ENCODE measurements at places on chromosomes 12 and 14.

DNA sequence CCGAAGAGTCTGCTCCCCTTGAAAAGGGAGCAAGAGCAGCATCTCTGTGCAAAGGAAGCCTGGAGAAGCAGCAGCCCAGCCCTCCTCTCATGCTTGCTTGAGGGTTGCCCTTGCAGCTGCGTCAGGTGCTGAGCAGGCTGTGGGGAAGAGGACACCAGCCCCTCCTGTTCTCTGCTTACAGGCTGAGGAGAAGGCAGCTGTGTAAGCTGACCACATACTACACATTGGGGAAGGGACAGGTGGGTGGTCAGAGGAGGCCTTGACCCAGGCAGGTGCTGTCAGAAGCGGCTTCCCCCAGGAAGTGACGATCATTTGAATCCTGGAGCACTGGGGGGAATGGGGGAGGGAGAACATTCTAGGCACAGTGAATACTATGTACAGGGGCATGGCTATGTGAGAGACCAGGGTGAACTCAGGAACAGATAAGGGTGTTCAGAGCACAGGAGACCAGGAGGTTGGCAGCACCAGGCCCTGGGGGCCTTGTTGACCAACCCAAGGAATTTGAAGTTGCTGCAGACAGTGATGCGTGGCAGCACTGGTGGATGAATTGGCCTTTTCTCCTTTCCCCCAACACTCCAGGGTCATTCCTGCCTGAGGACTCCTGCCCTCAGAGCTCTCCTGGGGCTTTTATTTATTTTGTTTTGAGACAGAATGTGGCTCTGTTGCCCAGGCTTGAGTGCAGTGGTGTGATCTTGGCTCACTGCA, 2.7 kb upstream of the KLC1 start:
- DNase-seq, result no peak
- H3K27me3 ChIP-seq, result no peaks in the 10 kb centered on the region
- H3K36me3 ChIP-seq, result peaks cover under 1% of the 10 kb centered on the region
- H3K27ac ChIP-seq, result no peak overlapping the region

DNA sequence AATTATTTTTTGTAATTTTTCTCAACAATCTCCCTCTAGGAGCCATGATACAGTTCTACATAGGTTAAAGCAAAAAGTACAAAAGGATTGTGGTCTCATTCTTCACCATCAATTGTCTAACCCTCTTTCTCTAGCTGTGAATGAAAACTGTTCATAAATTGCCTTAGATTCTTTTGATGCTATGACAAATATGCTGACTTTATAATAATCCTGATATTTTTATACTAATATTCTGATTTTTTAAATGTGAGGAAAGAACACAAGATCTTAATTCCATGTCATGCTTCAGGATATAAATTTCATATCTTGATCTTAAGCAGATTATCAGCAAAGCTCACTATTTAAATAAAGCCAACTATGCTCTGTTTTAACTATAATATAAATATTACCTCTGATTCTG, 75.4 kb downstream of the KIF21A start:
- DNase-seq, result no peak
- H3K27me3 ChIP-seq, result no peaks in the 10 kb centered on the region

DNA sequence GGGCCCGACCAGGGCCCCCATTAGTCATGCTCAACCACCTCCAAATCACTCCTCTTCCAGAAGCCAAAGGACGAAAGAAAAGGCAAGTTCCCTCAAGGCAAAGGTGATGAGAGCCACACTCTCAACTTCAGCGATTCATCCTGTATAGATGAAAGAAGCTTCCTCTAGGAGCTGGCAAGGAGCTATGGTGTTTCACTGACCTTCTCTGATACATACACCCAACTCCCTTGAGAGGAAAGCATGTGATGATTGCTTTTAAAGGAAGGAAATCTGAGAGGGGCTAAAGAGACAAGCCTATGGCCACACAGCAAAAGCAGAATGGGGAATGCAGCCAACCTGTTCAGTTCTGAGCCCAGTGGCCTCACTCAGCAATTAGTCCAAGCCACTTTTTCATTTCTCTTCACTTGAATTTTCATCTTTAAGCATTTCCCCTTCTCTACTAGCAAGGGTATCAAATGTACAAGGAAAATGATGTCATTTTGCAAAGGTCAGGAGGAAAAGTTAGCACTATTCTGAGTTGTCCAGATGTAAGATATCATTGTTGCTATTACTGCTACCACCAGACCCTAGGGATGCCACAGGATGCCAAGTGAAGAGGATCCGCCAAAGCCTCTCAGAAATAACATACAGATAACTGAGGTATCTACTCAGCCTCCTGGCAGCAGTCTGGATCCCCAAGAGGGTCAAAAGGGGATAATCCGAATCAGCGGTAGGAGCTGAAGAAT, 82.5 kb downstream of the MAP3K9 start:
- H3K27ac ChIP-seq, result no peak overlapping the region
- no peaks in the 10 kb centered on the region for H3K36me3 ChIP-seq
- H3K4me3 ChIP-seq, result no peak overlapping the region
- no peaks in the 10 kb centered on the region for H3K4me1 ChIP-seq
- peak; percentile 65 for DNase-seq
- H3K27me3 ChIP-seq, result peaks cover 14% of the 10 kb centered on the region

GRCh38 chr12:45773747-45774146, 44.2 kb downstream of the ARID2 start:
- no peak overlapping the region for H3K4me3 ChIP-seq
- DNase-seq, result no peak
- no peaks in the 10 kb centered on the region for H3K27me3 ChIP-seq
- no peaks in the 10 kb centered on the region for H3K4me1 ChIP-seq
- no peaks in the 10 kb centered on the region for H3K36me3 ChIP-seq

- H3K27me3 ChIP-seq, result no peaks in the 10 kb centered on the region
- H3K27ac ChIP-seq, result no peak overlapping the region
- no peaks in the 10 kb centered on the region for H3K36me3 ChIP-seq
- H3K4me1 ChIP-seq, result peaks cover 6% of the 10 kb centered on the region
- H3K4me3 ChIP-seq, result no peak overlapping the region
Measured at GRCh38 chr14:89289477-89289876, 127.6 kb downstream of the FOXN3 start.

- H3K27me3 ChIP-seq, result no peaks in the 10 kb centered on the region
- peak; percentile 53 for DNase-seq
- H3K27ac ChIP-seq, result peak overlapping the region; percentile 17
- H3K4me1 ChIP-seq, result peaks cover 19% of the 10 kb centered on the region
Measured at GRCh38 chr12:67741270-67741669, 92.7 kb downstream of the DYRK2 start.

DNA sequence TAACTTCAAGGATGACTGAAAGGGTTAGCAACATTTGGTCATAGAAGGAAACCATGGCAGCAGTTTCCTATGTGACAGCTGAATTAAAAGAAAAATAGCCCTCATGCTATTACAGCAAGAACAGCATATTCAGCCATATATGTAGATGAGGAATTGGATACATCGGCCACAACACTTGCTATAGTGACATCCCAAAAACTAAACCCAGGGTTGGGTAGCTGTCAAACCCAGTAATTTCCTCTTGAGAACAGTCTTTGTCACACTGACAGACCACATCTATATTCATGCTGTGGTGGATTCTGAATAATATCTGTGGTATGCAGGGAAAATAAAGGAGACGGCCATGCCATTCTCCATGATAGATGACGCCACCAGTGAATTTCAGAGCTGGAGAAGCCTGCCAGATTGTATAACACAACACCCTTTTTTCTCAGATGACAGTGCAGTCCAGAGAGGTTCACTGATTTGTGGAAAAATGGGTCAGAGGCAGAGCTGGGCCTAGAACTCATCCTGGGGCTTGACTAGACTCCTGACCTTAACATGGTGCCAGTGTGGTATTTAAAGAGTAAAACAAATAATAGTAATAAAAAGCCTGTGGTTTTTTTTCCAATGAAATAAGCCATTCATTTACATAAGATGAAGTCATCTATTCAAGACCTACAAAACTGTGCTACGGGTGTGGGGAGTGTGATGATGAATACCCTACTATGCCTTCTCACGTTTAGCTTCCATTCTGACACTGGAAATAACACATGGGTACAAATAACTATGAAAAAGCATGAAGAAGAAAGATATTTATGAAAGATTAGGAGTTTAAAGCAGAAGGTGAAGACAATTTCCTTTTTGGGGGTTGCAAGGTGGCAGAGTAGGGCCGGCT, 32.3 kb downstream of the EFCAB11 start:
- H3K4me1 ChIP-seq, result peaks cover 22% of the 10 kb centered on the region
- H3K36me3 ChIP-seq, result no peaks in the 10 kb centered on the region
- peak; percentile 85 for DNase-seq
- no peak overlapping the region for H3K4me3 ChIP-seq
- H3K27ac ChIP-seq, result peak overlapping the region; percentile 97

DNA sequence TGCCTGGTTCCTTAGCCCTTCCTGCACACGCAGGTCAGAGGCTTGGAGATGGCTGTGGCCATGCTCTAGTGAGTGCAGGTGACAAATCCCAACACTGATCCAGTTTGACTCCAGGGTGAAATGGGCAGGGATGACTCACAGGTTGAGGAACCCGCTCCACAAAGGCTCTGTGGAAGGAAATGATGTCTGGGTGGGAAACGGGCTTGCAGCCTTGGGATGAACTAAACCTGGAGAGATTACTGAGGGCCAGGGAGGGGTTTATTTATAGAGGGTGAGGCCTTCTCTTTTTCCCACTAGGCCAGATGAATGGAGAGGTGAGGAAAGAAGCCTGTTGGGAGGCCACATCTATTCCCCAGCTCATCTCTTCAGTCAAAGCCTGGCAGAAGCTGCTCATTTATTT, 29.3 kb upstream of the EMP1 start:
- no peak for DNase-seq
- H3K36me3 ChIP-seq, result no peaks in the 10 kb centered on the region
- peaks cover 24% of the 10 kb centered on the region for H3K4me1 ChIP-seq
- no peak overlapping the region for H3K27ac ChIP-seq
- no peaks in the 10 kb centered on the region for H3K27me3 ChIP-seq
- no peak overlapping the region for H3K4me3 ChIP-seq

GRCh38 chr14:95897280-95897679, 20.6 kb downstream of the TUNAR start:
- DNase-seq, result no peak
- H3K36me3 ChIP-seq, result no peaks in the 10 kb centered on the region
- no peak overlapping the region for H3K4me3 ChIP-seq
- no peaks in the 10 kb centered on the region for H3K4me1 ChIP-seq
- no peak overlapping the region for H3K27ac ChIP-seq
- peaks cover 7% of the 10 kb centered on the region for H3K27me3 ChIP-seq

- no peaks in the 10 kb centered on the region for H3K4me1 ChIP-seq
- peaks cover 5% of the 10 kb centered on the region for H3K36me3 ChIP-seq
- no peaks in the 10 kb centered on the region for H3K27me3 ChIP-seq
- peak; percentile 54 for DNase-seq
Measured at GRCh38 chr14:64387232-64387781, 846 bp upstream of the MTHFD1 start.

- no peak for DNase-seq
- H3K4me3 ChIP-seq, result no peak overlapping the region
- H3K4me1 ChIP-seq, result peaks cover 17% of the 10 kb centered on the region
- peak overlapping the region; percentile 36 for H3K27ac ChIP-seq
- no peaks in the 10 kb centered on the region for H3K36me3 ChIP-seq
Measured at GRCh38 chr12:106123110-106123509, 15.6 kb downstream of the NUAK1 start.
